ENCODE measurements at places on chromosomes 4 and X.
A peak's percentile ranks its signal among the peaks of the same experiment; 100 is the strongest.

DNA sequence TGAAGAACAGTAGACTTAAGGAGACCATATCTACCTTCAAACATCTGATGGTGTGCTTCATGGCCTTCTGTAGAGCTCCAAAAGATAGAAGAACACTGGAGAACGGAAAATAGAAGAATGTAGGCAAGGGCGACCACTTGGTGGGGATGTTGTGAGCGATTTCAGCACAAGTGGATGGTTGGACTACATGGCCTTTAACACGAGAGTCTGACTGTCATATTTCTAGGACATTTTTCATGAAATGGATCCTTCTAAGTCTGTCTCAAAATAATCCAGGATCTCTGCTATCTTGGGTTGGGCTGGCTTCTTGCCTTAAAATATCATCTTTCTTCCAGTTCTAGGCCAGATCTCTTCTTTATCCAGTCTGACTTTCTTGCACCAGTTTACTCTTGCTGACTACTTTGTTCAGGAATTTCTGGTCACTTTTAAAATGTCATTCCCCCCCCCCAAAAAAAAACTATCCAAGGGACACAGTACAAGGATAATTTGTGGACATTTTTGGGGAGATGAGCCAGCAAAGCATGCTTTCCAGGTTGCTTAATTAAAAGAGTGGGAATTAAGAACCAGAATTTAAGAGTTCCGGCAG is 1.2 kb upstream of the MID1IP1 start:
- no peak for DNase-seq

DNA sequence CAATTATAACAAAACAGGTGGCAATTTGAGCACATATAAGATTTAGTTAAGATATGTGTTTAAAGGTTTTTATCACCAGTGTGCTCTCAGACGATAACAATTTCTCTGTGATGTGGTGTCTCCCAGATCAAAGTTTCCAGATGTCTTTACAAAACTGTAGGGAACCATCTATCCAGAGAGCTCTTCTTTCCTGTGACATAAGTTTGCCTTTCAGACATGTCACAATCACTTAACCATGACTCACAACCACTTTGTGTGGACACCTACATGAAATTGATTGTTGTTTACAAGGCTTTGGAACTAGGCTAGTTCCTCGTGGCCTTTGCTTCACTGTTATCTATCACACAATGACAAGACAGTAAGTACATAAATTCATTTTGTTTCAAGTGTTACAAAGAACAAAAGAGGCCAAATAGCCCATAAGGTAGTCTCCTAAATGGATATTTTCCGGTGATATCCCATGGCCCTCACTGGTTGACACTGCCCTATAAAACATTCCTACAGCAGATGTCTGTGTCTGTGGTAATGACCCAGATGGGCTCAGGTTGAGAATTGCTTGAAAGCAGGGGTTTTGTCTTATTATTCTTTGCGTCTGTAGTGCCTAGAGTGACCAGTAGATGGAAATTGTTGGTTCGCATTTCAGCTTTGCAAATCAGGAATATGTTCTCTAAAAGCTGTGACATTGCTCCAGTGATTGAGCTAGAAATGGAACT is 297.8 kb upstream of the FAM241A start:
- DNase-seq = no peak

GRCh38 chr4:6548201-6548881 is 26.6 kb upstream of the MAN2B2 start:
- no peak for DNase-seq

- DNase-seq = no peak
Observed at GRCh38 chr4:15451181-15451865, 18.4 kb upstream of the CC2D2A start.

GRCh38 chrX:11427453-11428071 is 134.3 kb downstream of the AMELX start:
- DNase-seq = peak; percentile 22

- DNase-seq = no peak
Observed at GRCh38 chr4:34572026-34572425, 1672.3 kb downstream of the ARAP2 start.

- DNase-seq = no peak
Observed at GRCh38 chr4:183118585-183118984, 19.5 kb downstream of the WWC2 start.

DNA sequence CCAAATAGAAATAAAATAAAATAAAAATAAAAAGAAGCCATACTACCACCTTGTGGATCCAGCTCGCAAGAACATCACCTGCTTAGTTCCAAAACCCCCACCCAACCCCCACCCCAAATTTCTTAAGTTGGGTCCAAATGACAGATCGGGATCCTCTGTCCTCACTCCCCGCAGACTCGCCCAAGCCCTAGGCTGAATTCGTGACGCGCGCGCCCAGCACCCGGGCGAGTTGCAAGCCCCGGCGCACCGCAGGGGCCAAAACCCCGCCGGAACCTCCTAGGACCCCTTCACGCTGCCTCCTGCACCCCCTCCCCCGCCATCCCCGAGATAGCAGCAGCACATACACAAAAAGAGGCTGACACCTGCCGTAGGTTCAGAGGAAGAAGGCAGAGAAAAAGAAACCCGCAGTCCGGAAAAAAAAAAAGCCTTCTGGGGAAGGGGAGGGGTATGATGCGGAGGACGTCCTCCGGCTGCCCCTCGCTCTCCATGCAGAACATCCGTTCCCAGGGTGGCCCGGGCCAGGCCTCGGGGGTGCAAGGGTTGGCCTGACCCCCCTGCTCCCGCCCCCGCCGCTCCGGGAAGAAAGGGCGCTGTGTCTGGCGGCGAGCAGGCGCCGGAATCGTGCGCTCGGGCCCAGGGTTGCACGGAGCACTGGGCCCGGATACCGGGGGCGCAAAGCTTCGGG is 2.6 kb downstream of the NLGN4X start:
- DNase-seq = no peak

GRCh38 chrX:148574237-148574973 is 74.0 kb downstream of the AFF2 start:
- no peak for DNase-seq

DNA sequence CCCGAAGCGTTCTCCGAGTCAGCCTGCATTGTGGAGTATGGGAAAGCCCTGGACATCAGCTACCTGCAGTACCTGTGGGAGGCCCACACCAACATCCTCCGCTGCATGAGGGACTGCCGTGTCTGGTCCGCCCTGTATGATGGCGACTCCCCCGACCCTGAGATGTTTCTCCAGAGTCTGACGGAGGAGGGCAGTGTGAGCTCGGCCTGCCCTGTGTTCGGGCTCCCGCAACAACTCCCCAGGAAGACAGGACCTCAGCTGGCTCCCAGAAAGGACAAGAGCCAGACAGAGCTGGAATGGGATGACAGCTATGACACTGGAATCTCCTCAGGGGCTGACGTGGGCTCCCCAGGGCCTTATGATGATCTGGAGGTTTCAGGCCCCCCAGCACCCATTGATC is 111.3 kb downstream of the GATB start:
- DNase-seq = no peak

DNA sequence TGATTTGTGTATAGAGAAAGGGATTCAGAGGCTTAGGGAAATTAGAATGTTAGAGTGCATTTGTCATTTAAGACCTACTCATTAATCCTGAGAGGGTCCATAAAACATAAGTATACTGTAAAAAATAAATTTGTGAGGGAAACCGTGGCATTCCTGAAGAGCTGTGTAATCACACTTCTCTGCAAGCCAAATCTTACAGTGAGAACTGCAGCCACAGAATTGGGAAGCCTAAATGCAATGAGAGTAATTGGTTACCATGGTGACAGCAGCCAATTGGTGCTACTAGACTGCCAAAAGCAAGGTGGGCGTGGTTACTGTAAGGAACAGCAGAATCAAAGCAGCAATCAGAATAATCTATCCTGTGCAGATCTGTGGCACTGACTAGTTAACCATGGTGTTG is 345.2 kb upstream of the GRID2 start:
- no peak for DNase-seq

GRCh38 chr4:159549098-159549518 is 446.2 kb downstream of the RAPGEF2 start:
- no peak for DNase-seq

- DNase-seq = no peak
Observed at GRCh38 chr4:77175201-77175611, 18.2 kb downstream of the CCNG2 start.

DNA sequence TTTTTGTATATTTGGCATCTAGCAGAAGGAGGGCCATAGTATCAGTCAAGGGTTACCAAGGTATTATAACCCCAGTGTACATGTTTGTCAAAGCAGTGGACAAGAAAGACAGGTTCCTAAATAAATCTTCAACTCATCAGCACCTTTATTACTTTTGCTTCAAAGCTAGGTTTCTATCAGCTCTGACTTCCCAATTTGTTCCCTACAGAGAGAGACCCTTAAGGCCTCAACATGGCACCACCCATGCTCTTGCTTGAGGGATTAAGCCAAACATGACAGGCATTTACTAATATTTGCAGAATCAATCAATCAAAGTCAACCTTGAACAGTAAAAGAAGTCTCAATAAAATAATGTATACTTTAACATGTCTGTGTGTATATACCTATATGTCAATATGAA is 9.4 kb downstream of the TBCK start:
- DNase-seq = no peak

- no peak for DNase-seq
Observed at GRCh38 chr4:186953599-186954260, 230.1 kb upstream of the FAT1 start.

- DNase-seq = peak; percentile 14
Observed at GRCh38 chrX:136162827-136163570, 15.7 kb downstream of the FHL1 start.

DNA sequence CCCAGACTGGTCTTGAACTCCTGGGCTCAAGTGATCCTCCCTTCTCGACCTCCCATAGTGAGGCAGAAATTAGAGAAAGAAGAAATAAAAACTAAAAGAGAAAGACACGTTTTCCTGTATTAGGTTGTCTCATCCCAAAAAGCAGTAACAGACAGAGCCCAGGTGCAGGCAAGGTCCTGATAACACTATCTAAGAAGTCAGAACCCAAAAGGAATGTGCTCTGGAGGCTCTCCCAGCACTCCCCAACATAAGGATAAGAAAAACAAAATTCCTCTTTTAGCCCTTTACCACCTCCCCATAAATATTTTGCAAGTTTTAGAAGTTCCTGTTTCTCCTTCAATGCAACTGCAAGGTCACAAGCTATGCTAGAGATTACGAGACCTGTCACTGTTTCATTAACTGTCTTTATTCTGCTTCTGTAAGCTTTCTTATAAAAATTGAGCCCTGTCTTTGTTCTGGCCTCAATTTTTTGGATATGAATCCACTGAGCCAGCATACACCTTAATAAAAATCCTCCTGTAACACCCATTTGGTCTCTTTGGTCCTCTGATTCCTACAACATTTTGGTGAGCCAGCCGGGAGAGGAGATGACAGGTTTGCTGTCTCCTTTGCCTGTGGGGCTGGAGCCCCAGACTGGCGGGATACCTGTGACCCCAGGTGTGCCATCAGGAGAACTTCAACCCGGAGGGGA is 25.9 kb downstream of the LIAS start:
- no peak for DNase-seq

DNA sequence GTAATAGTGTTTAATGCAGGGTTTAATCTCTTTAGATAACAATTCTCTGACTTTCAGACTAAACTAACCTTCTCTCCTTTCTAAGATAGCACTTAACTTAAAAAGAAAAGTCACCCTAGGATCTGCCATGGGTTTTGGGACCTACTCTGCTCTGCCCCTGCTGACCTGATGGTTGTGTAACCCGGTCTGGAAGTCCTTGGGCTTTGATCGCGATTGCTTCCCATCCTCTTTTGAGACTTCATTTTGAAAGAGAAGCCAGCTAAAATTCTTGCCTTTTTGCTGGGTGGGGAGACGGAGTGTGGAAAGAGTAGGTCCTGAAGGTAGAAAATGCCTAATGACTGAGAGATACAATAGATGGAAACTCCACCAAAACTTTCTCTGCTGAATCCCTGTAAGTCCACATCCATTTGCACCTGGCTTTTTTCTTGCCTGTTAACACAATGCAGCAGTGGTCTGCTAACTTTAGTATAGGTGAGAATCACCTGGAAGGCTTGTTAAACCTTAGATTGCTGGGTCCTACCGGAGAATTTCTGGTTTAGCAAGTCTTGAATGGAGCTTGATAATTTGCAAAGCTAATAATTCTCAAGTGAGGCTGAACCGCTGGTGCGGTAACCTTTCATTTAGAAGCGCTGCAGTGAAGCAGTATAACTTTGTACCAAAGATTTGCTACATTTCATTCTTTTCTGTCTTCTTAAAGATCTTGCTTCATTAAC is 45.6 kb upstream of the CCSER1 start:
- DNase-seq = no peak

- DNase-seq = no peak
Observed at GRCh38 chr4:123455360-123455759, 58.8 kb downstream of the SPRY1 start.

DNA sequence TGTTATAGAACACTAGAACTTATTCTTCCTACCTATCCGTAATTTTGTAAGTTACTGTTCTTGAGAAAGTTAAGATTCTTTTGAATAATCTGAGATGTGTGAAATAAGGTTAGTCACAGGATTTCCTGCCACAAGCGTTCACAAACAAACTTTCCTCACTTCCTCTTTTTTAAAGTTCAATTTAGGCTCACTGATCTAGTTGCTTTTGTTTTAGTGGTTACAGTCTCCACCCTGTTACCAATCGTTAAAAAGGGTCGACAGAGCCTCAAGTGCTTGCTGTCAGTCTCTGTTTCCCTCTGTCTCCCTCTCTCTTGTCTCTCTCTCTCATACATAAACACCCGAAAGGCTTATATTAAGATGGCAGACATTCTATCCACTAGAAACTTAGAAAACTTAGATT is 35.9 kb upstream of the STK26 start:
- DNase-seq = no peak

GRCh38 chr4:48905363-48906015 is 1.1 kb downstream of the OCIAD2 start:
- DNase-seq = no peak

DNA sequence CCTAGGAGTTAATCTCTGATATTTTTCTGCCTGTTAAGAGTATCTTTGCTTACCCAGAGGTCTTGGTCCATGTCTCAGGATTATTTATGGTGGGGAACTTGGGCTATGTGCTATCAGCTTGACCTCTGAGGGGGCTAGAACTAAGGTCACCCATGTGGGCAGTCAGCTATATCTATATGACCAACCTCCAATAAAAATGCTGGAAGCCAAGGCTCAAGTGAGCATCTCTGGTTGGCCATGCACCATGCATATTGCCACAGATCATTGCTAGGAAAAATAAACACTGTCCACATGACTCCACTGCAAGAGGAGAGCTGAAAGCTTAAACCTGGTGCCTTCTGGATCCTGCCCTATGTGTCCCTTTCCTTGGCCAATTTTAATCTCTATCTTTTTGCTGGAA is 196.5 kb upstream of the SLC7A11 start:
- DNase-seq = no peak

Measured in activated B cell treated with CpG ODN at 0.5 μM for 24 hours (primary cell).